ENCODE measurements at places on chromosomes 7 and 10.
A peak's percentile ranks its signal among the peaks of the same experiment; 100 is the strongest.

GRCh38 chr7:126450269-126450671, 802.5 kb downstream of the GRM8 start:
- DNase-seq, result no peak

- no peak for DNase-seq
These were observed 1.7 kb downstream of the GPR158 start for GRCh38 chr10:25176421-25176968.

- DNase-seq, result no peak
These were observed 19.1 kb downstream of the ADAM12 start for GRCh38 chr10:126369125-126369710.

- no peak for DNase-seq
These were observed 761 bp downstream of the PTF1A start for GRCh38 chr10:23192712-23193434.

DNA sequence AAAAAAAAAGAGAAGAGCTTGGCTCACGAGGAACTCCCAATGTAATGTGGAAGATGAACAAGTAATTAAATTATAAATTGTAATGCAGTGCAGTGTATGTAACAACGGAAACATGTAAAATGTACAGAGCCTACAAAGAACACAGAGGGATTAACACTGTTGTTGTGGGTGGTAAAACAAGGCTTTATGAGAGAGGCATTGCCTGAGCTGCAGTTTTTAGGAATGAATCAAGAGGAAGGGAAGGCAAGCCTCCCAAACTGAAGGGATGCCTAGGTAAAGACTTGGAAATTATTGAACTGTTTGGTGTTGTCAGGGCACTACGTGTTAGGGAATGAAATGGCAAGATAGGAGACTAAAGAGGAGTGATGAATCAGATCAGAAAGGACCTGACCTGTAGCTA, 213.7 kb downstream of the HTR7 start:
- no peak for DNase-seq

DNA sequence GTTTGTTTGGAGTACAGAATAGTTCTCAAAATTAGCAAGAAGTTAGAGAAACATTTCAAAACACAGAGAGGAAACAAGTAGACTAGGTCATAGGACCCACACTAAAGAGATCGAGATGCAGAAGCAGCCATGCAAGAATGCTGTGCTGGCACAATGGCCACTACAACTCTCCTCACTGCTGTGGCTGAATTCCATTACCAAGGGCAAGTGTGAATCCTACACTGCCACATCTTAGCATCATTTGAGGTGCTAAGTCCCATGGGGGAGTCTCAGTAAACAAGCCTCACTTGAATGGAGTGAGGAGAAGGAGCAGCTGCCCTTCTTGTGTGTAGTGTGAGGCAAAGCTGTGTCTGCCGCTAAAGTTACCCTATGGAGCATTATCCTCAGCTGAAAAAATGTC, 56.7 kb downstream of the PCLO start:
- no peak for DNase-seq

DNA sequence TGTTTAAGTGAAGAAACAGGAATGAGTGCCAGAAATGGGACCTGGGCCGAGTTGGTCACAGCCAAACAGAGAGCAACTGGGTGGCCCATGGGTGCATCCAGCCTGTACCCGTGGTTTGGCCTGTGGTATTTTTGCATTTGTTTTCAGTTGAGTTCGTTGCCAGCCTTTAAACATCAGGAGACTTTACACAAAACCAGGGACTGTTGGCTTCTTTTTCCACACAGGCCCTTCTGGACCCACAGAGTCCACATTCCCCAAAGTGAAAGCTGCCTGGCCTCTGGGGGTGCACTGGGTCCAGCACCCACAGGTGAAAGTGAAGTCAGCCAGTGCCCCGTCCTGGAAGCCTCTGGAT, 54.1 kb upstream of the TNS3 start:
- DNase-seq, result no peak

DNA sequence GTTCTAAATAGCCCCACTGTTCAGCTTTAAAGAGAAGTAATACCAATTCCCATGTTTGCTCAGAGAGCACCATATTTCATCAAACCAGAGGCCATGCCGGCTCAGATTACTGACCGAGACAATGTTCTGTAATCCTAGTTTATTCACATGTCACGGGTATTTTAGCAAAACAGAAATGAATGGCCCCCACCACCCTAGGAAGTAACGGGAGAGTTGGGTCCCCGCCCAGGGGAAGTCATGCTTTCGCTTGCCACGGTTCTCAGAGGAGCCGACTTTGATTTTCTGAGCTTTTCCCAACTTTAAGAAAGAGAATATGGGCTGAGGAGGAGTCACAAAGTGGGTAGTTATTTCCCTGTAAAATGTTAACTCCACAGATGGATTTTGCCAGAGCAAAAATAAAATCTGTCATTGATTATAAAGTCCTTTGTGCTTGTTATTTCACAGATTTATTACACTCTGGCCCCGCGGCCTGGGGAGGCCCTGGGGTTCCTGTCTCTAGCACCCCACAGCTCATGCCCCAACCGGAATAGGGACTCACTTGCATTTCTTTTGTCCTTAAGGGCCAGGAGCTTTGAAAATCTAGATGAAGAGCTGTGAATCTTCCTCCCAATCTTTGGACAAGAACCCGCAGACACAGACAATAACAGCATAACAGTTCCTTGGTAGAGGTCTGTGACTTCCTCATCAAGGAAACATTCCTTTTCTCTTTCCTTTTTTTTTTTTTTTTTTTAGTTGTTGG, 3.7 kb upstream of the GDF10 start:
- DNase-seq, result no peak

DNA sequence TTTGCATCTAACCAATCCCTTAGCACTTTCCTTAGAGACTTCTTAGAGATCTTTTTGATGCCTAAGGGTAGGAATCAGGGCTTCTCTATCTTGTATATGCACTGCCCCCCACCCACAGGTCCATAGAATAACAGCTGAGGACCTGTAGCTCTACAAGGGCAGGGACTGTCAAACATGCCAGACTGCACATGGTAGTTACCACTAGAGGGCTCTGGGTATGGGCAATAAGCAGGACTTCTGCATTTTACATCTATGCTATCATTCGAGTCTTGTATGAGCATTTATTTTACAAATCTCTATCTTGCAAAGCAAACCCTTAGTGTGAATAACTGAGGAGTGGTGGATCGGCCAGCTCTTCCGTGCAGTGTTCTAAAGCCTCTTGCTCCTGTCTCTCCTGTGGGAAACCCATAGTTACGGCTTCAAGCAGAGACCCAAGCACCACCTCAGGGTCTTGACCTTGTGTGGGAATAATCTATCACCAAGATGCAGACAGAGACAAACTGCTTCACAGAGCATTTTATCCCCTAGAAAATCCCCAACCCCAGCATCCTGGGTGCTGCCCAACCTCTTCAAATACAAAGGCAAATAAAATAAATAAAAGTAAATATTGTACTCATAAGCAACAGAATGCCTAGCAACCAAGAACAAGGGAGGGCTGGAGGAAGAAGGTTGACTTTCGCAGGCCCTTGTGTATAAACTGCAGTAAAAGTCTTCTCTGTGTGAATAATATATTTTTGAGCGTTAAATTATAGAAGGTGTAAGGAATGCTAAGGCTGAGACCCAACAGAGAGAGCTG, 219.3 kb downstream of the WDR11 start:
- DNase-seq, result peak; percentile 15

DNA sequence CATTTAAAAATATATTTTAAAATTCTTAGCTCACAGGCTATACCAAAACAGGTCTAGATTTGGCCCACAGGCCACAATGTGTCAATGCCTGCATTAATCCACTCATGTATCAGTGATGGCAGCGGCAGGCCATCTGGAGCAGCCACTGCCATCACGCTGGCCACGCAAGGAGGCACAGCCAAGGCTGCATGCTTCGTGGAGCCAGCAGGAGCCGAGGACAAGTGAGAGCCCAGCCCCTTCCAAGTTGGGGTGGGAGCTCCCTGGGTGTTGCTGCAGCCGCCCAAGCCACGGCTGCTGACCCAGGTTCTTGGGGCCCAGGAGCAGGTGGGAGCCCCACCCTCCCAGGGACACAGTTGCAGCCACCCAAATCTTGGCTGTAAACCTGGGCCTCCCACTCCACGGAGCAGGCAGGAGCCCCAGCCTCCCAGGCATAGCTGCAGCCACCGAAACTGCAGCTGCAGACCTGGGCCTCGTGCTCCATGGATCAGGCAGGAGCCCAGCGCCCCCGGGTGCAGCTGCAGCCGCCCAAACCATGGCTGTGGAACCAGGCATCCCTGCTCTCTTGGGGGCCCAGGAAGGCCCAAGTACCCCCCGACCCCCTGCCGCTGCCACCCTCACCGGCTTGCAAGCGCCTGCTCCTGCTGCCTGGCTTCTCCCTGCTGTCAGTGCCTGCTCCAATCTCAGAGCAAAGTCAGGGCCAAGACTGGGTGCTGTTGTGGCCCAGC, 87.3 kb upstream of the CACUL1 start:
- no peak for DNase-seq

DNA sequence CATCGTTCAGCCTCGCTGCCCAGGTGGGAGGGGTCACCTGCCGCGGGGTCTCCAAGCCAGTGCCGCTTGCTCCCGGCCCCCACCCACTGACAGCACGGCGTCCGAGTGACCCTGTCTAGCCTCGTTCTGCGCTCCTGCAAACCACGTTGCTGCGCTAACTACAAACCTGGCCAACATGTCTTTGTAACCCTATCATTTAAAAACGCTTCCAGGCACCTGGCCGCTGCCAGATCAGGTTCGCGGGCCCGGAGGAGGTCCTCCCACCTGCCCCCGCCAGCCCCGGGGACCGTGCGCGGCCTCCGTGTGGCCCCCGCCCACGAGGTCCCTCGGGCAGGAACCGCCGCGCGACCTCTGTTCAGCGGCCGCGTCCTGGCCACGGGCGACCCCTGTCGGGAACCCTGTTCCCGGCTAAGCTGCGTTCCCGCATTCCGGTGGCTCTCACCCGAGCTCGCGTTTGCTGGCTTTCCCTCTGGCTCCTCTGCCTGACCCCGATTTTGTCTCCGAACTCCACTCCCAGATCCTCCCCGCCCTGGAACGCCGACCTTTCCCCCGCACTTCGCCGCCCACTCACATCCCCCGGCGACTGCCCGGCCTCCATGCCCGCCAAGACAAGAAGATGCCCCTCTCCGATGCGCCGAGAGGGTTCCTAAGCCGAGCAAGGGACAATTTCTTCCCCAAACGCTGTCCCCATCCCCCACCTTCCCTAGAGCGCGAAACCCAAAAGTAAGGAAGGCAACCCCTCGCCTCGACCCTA, 2.4 kb downstream of the SFMBT2 start:
- peak; percentile 64 for DNase-seq

- DNase-seq, result no peak
These were observed 518.1 kb upstream of the AKR1E2 start for GRCh38 chr10:4307910-4308309.

DNA sequence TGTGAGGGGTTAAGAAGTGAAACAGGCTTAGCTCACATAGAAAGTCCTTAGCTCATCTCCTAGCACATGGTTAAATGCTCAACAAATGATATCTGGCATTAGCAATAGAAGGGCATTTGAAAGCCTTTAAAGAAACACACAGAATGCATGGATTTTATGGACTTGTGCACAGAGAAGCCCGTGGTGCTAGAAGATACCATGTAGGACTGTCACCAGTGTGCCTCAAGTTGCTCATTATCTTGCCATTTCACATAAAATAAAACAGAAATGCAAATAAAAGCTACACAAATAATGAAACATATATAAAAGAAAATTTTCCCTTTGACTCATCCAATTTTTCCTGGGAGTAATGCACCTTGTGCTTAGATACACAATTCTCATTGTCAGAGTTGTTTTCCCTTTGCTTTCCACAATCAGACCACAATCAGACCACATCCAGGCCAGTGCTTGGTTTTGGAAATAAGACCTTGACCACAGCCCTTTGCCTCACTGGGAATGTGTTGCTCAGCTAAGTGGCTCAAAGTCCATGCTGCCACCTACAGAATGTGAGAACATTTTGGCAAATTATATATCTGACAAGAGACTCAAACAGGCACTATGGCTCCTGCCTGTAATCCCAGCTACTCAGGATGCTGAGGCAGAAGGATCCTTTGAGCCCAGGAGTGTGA, 9.5 kb upstream of the WDR11 start:
- no peak for DNase-seq

- DNase-seq, result no peak
These were observed 61.8 kb downstream of the TACC2 start for GRCh38 chr10:122050811-122051210.

DNA sequence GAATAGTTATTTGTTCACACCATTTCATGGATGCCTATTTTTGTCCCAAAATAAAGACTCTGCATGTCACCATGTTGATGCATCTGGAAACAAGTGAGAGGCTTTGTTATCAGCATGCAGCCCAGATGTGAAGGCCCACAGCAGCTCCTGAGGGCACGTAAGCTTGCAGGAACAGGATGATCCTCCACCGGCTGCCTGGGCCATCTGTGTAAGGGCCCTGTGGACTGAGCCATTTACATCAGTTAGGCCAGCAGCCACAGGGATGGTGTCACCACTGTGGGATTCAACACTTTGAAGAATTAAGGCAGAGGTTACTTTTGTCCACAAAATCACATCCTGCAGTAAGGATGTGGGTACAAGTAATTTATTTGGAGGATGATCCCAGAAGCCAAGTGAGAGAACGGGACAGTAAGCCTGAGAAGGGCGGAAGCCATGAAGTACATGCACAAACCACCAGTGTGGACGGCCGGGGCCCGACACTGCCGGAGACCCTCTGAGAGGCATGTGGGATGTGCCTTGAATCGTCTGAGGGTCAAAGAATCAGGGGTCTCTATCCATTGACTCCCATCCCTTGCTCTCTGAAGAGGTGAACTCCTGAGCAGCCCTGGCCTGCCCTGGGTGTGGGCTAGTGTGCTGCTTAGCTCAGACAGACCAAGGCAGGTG, 609.7 kb downstream of the DNAJB6 start:
- no peak for DNase-seq

DNA sequence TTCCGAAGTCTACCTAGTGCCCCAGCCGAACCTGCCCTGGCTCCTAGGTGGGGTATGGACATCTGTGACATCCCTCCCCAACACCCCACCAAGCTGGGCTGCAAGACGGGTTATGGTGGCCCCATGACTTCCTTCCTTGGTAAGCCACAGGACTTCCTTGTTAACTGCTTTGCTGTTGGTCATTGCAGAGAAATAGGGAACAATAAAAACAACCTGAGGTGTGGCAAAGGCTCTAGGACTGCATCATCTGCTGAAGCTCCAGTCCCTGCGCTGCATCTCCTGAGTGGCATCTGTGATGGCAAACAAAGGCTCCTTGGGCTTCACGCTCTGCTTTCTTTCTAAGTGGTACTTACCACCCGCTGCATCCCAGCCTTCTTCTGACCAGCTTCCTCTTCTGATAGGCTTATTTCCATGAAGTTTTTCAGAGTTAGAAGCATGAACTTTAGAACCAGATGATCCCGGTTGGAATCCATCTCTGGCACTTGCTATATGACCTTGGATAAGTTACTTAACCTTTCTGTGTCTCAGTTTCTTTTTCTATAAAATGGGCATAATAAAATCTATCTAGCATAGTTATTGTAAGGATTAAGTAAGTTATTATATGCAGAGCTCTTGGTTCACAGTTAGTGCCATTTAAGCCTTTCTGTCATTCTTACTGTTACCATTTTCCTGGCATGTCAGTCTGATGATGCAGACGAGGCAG, 216.8 kb downstream of the RPS24 start:
- peak; percentile 8 for DNase-seq

DNA sequence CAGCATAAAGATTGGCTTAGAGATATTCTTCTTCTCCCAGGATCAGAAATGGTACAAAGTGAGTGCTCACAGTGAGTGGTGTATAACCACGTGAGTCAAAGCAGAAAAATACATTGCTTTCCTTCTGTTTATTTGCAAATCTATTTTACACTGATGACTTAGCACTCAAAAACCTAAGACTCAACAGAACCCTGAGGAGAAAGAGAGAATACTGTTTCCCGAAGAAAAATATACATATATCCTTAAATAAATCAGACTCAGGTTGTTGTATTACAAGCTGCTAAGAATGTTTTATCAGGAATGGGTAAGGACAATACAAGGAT, 48.7 kb downstream of the ODAD2 start:
- no peak for DNase-seq

- no peak for DNase-seq
These were observed 42.3 kb downstream of the NRCAM start for GRCh38 chr7:108413782-108414492.
